ENCODE measurements at places on chromosomes 5 and 9. TPM values are rescaled to one million over a fixed set of nuclear protein-coding genes. Genes with fewer than 3 reads are reported as not detected.

Gene NIPAL4
- total RNA-seq = 2.2 TPM

Gene TNC
- 0.98 TPM for total RNA-seq

Gene GFRA3
- total RNA-seq = not detected

GRCh38 chr9:68974431-68974830, 39.5 kb downstream of the PRKACG start:
- DNase-seq = peak; percentile 76

DNA sequence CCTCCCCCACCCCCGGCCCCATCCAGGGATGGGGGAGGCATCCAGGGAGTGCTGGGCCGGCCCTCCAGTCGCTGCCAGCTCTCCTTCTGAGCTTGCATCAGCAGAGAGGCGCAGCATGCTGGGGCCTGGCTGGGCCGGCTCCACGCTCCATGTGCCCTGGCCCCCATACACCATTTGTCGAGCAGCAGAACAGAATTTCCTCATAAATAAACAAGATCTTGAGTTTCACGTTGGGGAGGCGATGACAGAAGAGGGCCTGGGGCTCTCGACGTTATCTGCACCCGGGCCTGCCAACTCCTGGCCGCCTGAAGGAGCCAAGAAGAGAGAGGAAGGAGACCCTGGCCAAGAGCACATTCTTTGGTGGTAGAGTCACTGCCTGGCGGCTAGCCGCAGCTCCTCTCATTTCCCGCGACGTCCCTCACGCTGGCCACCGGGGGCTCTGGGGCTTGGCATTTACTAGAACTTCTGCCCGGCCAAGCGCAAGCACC, 177.0 kb downstream of the FGF18 start:
- no peak for DNase-seq

DNA sequence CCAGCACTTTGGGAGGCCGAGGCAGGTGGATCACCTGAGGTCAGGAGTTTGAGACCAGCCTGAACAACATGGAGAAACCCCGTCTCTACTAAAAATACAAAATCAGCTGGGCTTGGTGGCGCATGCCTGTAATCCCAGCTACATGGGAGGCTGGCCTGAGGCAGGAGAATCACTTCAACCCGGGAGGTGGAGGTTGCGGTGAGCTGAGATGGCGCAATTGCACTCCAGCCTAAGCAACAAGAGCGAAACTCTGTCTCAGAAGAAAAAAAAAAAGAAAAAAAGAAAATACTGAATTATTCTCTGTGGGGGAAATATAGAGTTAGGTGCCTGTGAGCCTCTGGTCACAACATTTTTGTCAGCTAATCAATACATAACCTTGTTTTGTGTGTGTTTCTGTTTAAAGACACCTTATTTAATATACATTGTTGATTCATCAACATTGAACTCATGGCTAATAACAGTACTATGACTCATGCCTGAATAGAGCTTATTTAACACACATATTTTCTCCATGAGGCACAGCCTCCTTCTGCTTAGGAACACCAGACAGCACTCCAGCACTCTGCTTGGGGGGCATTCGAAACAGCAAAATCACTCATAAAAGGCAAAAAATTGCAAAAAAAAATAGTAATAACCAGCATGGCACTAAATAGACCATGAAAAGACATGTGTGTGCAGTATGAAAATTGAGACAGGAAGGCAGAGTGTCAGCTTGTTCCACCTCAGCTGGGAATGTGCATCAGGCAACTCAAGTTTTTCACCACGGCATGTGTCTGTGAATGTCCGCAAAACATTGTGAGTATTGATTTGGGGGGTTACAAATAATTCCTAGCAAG, at the start of gene IL31RA:
TSS of gene IL31RA (plus strand) at position 519 of the 836 bp plus-strand sequence. CDS start at position 733, 214 bp downstream.
- DNase-seq = no peak

DNA sequence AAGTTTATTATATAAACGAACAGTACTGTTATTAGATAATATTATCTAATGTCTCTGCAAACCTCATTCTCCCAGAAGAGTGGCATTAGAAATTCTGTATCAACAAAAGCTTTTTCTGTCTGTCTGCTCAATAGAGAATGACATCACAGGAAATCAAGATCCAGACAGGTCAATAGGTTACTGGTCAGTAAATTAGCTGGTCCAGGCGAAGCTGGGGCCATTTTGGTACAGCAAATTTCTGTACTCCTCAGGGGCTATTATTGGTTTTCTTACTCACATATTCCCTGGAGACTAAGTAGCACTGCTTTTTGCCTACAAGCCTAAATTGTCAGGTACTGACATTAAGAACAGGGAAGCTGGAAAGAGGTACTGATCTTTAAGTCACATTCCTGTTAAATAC, 80.5 kb downstream of the PLPP1 start:
- DNase-seq = no peak

DNA sequence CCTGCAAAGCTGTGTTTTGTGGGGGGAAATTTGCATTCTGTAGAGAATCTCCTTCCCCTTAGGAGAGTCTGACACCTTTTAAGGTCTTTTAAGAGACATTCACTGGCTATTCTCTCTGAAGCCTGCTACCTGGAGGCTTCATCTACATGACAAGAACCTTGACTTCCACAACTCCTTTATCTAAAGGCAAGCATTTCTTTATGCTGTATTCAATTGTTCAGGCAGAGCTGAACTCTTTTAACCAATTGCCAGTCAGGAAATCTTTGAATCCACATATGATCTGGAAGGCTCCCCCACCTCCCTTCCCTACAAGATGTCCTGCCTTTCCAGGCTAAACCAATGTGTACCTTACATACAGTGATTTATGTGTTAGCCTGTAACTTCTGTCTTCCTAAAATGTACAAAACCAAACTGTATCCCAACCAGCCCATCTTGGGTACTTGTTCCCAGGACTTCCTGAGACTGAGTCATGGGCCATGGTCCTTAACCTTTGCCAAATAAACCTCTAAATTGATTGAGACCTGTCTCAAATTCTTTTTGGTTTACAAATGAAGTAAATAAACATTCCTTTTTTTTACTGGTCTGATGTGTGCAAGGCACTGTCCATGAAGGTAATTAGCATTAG, 9.9 kb downstream of the C9orf85 start:
- DNase-seq = no peak

DNA sequence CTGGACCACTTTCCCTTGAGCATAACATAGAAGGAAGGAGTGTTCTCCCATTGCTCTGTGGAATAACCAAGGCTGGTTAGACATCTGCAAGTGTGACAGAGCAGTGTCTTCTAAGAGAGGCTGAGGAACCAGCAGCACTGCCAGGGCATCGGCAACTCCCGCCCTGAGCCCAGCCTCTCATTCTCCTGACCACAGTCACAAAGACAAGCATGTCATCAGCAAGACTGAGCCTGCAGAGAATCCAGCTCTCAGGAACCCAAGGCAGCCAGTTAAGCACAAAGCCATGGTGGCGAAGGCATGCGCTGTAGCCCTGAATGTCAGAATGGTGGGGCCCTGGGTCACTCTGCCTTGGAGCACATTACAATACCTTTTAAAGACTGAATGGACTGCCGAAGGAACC, 253.9 kb downstream of the AGTPBP1 start:
- DNase-seq = no peak

DNA sequence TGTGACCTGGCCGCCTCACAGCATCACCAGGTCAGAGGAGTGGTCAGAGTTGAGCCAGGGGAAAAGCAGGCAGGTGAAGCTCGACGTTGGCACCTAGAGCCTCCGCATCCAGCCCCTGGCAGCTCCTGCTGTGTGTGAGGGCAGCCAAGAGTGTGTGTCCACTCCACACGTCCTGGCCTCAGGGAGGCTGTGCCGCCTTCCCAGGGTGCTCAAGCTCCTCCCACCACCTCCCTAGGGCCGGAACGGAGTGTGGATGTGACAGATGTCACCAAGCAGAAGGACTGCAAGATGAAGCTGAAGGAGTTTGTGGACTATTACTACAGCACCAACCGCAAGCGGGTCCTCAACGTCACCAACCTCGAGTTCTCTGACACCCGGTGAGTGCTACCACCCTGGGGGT, 72.5 kb downstream of the PHF2 start:
- DNase-seq = no peak

- no peak for DNase-seq
Observed at GRCh38 chr5:106797996-106798395, 872.7 kb downstream of the EFNA5 start.

Gene UBE2QL1
- 0.77 TPM for total RNA-seq

DNA sequence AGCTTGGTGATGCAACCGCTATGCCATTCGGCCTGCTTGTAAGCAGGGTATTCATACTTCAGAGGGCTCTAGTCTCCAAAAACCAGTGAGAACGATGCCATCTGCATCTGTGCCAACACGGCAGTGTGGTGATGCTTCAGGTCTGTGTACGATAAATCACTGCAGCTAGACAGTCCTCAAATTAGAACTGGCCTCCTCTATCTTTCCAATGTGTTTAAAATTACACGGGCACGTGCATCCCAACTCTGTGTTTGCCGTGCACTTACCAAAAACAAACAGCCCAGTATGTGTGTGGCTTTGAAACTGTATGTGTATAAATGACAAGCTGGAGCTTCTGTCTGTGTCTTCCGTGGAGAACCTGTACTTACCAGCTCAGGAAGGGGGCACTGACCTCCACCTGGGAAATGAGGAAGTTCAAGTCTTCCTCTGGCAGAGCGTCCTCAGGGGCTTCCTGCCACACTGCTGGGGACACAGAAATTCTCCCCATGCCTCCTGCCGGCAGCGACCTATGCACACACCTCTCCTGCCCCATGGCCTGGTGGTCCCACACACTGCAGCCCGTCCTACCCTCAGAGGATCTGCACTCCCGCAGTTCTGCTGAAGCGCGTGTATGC, 12.3 kb downstream of the MED10 start:
- DNase-seq = no peak

Gene FCN2
- not detected for total RNA-seq

Gene TERT
- 10.1 TPM for total RNA-seq

GRCh38 chr5:98827161-98827560, 53.7 kb downstream of the RGMB start:
- DNase-seq = no peak

DNA sequence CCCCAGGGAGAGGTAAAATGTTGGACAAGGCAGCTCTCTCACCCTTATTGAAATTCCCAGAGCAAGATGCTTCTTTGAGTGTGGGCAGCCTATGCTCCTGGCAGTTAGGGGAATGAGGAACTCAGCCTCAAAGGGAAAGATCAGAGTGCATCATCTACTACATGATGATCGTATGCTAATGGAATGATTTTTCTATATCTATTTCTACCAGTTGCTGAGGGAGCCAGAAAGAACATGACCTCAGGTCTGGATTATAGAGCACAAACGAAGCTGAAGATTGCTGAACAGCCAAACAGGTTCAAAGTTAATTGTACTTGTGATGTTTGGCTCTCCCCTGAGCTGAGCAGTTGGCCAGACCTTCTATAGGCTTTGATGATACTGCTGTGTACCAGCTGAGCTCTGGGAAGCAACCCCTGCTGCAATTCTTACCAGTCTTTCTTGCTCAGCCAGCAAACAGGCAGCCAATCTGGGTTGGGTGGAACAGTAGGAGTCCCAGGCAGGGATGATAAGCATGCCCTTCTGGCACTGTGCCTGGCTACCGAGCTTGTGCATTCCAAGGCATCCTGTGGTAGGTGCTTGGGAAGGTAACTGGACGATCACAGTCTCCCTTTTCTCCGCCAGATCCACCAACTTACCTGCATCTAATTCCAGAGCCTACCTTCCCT, 10.3 kb upstream of the FBXL7 start:
- DNase-seq = no peak

Gene NR6A1
- total RNA-seq = 2.3 TPM

Gene GOLGA1
- total RNA-seq = 17.3 TPM

- no peak for DNase-seq
Observed at GRCh38 chr9:82299870-82300269, 311.3 kb downstream of the SPATA31D1 start.

DNA sequence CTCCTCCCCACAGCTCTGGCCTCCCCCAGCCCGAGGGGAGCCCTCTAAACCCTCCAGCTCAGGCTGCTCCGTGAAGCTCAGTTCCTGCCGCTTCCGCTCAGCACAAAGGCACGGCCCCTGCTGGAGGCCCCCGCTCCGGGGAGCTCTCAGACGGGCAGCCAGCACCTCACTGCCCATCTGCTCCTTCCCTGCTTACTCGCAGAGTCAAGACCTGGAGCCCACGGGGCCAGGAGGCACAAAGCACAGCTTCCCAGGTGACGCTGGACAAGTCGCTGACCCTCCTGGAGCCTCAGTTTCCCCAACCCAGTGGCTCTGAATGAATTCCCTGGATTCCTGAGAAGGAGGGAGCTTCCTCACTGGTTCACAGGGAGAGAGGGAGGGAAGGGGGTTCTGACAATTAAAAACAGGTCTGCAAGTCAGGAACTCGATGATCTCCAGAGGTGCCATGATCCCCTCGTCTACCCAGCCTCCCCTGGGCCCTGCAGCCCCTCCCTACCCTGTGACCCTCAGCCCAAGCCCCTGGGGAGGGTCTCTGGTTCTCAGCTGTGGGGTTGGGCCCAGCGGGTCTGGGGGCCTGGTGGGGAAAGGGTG, 36.2 kb downstream of the VAV2 start:
- DNase-seq = peak; percentile 63

GRCh38 chr5:108590799-108591198, 156.9 kb upstream of the FER start:
- peak; percentile 16 for DNase-seq

Gene NSMF
- total RNA-seq = 68.6 TPM

DNA sequence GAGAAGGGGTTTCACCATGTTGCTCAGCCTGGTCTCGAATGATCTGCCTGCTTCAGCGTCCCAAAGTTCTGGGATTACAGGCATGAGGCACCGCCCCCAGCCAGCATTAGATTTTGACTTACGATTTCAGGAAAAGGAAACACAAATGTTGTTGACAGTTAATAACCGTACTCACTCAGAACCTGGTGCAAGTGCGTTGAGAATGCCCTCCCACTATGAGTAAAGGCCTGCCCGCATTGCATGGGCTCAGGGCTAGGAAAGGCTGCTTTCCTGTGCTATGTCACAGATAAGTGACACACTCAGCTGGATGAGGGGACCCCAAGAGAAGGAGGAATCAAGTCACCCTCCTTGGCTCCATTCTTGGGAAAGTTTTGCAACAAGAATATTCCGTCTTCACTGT, 42.4 kb downstream of the NDST1 start:
- DNase-seq = no peak

Gene ZNF366
- not detected for total RNA-seq

DNA sequence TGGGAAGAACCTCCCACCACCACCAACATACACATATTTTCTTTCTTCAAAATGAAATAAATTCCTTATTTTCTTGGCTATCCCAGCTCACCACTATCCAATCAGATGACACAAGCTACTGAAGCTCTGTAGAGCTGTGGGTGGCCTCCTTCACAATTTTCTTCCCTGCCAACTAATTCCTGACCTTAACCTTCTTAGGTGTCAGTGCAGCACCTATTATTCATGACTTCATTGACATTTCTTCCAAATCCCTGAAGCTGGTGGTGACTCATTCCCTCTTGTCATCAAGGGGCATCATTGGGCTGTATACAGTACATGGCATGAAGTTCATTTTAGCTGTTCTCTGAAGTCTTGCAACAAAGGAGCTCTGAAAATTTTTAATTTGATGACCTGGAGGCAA, 42.0 kb upstream of the ADRA1B start:
- DNase-seq = no peak

Gene GRIA1
- not detected for total RNA-seq

GRCh38 chr5:161134956-161135355, 282.9 kb upstream of the ATP10B start:
- no peak for DNase-seq

GRCh38 chr5:27191786-27192510, 153.6 kb upstream of the CDH9 start:
- no peak for DNase-seq
